ENCODE measurements at places on chromosomes 3 and 15.

DNA sequence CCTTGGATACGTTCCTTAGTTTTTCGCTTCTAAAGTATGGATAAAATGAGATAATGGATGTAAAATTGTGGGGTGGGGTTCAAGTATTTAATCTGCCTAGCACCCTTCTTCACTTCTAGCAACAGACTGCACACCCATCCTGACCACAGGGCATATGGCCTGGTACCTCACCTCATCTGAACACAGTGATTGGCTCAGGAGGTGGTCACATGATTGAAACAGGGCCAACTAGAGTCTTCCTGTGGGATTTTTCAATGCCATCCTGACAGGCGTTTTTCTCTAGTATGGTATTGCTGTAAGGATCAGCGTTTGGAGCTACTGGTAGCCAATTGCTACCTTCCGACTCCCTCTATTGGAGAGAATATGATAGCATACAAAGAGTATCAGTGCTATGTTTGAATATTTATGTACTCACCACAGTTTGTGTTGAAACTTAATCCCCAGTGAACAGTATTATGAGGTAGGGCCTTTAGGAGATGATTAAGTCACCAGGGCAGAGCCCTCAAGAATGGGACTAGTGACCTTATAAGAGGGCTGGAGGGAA is 172.2 kb downstream of the PPM1L start:
- no peak for DNase-seq

DNA sequence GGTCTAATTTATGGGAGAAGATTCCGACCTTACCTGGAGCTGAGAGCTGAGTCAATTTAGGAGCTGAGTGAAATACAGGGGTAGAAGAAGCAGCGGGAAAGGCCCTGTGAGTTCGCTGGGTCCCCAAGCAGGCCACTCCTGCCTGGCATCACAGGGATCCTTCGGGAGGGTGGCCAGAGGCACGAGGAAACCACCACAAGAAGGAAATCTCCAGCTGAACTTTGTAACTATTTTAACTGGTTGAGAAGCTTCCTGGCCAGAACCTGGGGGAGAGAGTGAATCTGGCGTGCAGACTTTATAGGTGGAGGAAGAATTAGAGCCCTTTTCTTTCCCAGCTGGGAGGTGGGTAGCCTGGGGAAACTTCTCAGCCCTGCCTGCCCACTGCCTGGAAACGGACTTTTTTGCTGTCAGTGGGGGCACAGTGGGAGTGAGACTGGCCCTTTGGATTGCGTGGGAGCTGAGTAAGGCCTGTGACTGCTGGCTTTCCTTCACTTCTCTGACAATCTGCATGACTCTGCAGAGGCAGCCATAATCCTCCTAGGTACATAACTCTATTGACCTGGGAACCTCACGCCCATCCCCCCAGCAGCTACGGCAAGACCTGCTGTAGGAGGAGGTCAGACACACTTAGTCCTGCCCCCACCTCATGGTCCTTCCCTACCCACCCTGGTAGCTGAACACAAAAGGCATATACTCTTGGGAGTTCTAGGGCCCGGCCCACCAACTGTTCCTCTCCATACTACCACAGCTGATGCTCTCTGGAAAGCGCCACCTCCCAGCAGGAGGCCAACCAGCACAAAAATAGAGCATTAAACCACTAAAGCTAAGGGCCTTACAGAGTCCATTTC is 340.7 kb downstream of the CNTN3 start:
- no peak for DNase-seq

DNA sequence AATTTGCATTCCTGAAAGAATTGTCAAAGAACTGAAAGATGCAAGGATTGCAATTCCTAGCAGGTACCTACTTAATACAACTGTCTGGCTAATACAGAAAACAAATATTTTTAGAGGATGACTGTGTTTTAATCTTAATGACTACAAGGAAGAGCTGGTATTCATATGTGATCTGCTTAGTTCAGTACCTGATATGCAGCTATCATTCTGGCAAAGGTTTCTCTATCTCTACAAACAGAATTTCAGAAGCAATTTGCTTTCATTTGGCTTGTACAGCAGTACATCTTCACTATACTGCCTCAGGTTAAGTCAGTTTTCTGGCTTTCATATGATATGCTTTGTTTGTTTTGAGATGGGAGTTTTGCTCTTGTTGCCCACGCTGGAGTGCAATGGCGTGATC is 51.3 kb downstream of the TBL1XR1 start:
- DNase-seq = no peak

DNA sequence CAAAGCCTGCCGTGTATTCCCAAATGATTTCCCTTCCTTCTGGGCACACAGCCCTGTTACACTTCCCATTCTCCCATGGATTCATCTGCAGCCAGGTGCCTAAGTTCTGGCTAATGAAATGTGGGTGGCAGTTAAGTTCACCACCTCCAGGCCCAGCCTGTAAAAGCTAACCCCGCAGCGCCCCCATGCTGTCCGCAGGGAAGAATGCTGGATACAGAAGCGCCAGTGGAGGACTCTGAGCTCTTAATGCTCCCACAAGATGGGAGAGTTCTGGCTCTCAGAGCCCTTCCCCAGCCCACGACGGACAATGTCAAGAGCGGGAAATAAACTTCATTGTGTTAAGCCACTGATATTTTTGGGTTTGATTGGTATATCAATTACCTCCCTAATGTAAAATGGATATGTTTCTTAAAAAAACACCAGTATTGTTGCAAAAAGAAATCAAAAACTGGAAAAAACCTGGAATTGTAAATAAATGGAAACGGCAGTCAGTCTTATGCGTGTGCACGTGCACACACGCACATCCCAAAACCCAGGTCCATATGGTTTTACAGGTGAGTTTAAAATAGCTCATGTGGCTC is 37.7 kb upstream of the FGD5 start:
- DNase-seq = no peak

- DNase-seq = no peak
Measured at GRCh38 chr15:39511916-39512260, 69.0 kb upstream of the THBS1 start.

GRCh38 chr3:4571690-4572334 is 78.7 kb downstream of the ITPR1 start:
- DNase-seq = no peak

DNA sequence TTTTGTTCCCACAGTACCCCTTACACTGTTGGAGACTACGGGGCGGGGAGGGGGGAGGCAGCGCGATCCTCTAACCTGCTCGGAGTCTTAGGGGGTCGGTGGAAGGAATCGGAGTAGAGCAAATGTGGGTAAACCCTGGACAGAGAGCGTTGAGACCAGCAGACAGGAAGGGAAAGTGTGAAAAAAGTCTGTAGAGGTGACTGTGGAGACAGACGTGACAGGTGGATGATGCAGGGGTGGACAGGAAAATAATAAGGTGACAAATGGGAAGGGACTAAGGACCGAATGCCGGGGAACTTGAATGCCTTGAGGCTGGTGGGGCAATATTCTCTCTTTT is 424 bp downstream of the EAF2 start:
- no peak for DNase-seq
